ENCODE measurements at places on chromosomes 3 and 15.

DNA sequence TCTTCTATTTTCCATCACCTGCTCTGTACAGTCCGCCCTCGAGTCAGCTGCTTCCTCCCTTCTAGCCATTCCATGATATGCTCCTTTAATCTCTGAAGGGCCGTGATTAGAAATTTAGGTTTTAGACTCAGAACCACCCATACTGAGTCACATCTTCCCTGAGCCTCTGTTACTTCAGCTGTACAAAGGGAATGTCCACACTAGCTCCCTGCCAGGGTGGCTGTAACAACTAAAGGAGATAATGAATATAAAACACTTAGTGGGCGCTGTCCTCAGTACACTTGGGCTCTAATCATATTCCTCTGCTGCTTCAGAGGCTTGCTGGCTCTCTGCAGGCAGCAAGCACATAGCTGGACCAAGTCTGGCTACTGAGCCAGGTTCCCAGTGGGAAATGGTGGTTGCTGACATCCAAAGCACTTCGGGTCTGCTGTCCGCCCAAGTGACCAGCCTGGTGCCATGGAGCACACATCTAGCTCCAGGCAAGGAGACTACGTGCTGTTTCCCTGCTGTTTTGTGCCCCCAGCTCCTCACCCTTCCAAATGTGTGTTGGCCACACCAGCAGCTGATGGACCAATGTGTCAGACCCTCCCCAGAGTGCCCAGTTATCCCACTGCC is 901 bp upstream of the CHST14 start:
- DNase-seq = no peak

DNA sequence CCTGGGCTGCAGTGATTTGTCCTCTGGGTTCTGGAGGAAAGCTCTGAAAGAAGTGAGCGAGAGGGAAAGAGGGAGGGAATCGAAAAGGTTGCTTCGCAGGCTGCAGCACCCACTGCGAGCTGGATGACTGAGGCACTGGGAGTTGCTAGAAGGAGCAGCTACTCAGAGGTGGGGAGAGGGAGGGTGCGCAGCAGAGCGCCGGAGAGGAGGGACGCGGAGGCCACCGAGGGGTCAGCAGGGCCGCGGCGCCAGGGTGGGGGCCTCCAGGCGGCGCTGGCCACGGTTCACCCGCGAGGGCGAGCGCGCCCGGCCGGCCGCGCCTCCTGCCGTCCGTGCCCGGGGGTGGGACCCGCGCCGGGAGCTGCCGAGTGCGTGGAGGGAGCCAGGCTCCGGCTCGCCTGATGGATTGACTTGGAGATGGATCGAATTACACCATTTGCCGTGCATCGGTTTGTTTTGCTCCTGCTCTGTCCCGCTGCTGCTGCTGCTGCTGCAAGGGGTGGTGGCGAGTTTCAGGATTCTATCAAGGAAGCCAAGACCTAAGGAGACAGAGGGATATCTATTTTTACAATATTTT is at the start of gene SEMA6D:
Gene SEMA6D, plus strand, starts transcription at position 470 of the 577 bp plus-strand sequence. CDS start 42,294 bp downstream, outside the sequence.
- DNase-seq = peak; percentile 79

DNA sequence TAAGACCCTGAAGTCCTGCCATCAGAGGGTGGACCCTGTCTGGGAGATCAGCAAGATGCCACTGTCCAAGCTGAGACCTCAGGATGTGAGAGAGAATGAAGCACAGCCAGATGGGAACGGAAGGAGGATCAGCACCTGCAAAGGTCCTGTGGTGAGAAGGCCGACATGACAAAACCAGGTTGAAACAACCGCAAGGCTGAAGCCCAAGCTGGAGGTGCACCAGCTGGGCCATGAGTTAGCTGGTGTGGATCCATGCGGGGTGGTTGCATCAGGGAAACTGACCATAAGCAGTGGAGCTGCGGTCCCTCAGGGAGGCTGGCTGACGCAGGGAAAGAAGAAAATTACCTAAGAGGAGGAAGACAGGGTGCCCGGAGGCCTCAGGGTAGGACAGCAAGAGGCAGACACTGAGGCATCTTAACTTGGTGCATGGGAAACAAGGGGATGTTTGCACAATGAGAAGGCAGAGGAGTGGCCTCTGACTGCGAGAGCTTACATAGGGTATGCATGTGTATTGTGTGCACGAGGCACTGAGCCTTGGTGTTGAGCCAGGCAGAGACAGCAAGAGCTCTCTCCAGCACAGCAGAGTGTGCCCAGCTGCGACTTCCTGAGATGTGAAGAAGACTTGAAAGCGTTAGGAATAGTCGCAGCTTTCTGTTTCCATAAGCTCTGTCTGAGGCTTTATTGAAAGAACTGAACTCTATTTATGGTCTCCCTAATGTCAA is 497.7 kb downstream of the OCA2 start:
- peak; percentile 51 for DNase-seq

GRCh38 chr3:12579456-12579855 is 22.6 kb downstream of the MKRN2 start:
- DNase-seq = no peak

GRCh38 chr15:101288905-101289513 is 6.0 kb downstream of the SNRPA1 start:
- peak; percentile 9 for DNase-seq
